ENCODE measurements at places on chromosomes 5 and 9. TPM values are rescaled to one million over a fixed set of nuclear protein-coding genes. Genes with fewer than 3 reads are reported as not detected.

The PTPRD gene
- total RNA-seq = 6.9 TPM

The BSPRY gene
- not detected for total RNA-seq

The PLAC8L1 gene
- total RNA-seq = not detected

The PCDHB4 gene
- 5.1 TPM for total RNA-seq

The IFNB1 gene
- not detected for total RNA-seq

The RBM22 gene
- 45.3 TPM for total RNA-seq

The ANKRD55 gene
- not detected for total RNA-seq

The CDH10 gene
- not detected for total RNA-seq
